ENCODE measurements at places on chromosomes 3 and 15. TPM values are rescaled to one million over a fixed set of nuclear protein-coding genes. Genes with fewer than 3 reads are reported as not detected.

TPRG1 gene
- polyA plus RNA-seq = 1.2 TPM

GOLGA8O gene
- 0.07 TPM for polyA plus RNA-seq

SLC12A8 gene
- 18.9 TPM for polyA plus RNA-seq

STRIT1 gene
- not detected for polyA plus RNA-seq

SAMD7 gene
- not detected for polyA plus RNA-seq
